ENCODE measurements at places on chromosomes 16 and 17.

- peak; percentile 12 for DNase-seq
These were observed 151.1 kb downstream of the SDK2 start for GRCh38 chr17:73492821-73493814.

DNA sequence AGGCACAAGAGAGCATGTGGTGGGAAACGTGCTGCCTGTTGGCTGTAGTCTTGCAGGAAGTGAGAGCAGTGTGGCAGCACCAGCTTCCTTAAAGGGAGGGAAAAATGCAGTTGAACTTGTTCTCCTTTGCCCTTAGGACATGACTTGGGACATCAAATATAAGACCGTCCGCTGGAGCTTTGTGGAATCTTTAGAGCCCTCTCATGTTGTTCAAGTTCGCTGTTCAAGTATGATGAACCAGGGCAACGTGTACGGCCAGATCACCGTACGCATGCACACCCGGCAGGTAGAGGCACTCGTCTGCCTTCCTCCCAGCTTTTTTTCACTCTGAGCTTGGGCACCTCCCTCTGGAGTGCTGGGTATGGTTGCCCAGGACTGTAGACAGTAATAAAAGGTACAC lies 23.3 kb downstream of the GPR179 start:
- no peak for DNase-seq

- DNase-seq = no peak
These were observed 147.8 kb downstream of the MSI2 start for GRCh38 chr17:57404073-57404472.

DNA sequence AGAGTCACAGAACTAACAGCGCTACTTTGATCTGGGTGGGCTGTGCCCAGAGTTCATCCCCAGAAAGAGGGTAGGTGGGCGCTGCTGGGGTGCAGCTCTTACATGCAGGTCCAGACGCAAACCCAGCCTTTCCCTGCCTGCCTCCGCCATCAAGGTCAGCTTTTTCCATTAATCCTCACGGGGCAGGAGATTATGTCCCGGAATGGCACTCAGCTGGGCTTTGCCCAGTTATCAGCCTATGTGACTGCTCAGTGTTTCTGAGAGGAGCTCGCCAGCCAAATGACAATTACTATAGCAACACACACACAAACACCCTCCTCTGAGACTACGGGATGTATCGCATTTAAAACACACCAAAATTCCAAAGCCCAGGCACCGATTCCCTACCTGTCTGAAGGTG lies 20.1 kb downstream of the GLYR1 start:
- DNase-seq = no peak

- no peak for DNase-seq
These were observed 83.2 kb upstream of the HNF1B start for GRCh38 chr17:37827905-37828650.

DNA sequence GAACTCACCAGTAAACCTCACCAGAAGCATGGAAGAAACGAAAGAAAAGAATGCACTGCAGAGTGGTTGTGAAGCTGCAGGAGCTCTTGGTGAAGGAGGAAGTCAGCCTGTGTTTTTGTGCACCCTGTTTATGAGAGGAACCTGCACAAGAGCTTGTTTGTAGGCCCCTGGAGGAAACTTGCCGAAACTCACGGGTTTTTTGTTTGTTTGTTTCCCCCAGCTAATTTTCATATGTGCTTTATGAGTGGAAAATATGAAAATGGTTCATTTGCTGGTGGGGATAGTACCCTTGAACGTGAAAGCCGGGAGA lies 222.7 kb downstream of the C16orf95 start:
- DNase-seq = no peak

GRCh38 chr17:1186923-1187771 lies 7.4 kb upstream of the ABR start:
- DNase-seq = peak; percentile 81

DNA sequence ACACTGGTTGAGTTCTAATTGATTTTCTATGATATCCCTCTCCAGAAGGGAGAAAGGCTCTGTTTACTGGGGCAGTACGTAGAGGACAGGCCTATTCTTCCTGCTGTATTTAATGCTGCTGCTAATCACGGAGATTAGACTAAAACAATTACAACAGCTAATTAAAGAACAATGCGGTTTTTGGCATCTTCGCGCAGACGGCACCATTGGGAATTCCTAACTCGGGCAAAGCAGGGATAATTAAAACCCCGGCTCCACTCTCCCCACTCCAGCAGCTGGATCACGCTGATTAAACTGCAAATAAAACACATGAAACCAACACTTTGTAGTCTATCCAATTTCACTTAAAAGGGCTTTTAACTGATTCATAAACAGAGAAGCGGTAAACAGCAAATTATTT lies 147.6 kb downstream of the XYLT1 start:
- no peak for DNase-seq

GRCh38 chr17:54466875-54467274 lies 433.8 kb upstream of the TOM1L1 start:
- DNase-seq = no peak

- DNase-seq = no peak
These were observed 268.0 kb upstream of the IRX3 start for GRCh38 chr16:54554581-54554980.

DNA sequence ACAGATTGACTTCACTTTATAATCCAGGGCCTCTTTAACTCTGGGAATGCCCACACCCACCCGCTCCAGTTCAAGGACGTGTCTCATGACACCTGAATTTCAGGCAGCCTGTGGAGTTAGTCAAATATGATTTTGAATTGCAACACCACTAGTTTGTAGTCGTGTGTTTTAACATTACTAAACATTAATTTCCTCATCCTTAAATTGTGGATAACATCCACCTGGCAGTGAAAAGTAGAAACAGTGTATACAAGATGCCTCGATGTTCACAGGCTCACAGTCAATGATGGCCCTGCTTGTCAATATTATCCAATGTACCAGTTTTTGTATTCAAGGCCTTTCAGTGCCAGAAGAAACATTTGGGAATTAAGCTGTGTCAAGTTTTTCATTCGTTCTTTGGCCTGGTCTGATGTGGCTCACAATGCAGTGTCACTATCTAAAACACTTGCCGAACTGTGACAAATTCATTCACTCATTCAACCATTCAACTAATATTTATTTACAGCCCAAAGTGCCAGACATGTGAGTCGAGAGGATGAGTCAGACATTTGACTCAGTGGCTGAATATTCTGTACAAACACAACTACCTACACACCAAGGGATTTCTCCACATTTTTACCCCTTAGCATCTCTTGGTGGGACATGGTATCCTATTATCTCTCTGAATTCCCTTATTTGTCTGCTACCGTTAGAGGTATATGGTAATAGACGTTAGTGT lies 1.4 kb downstream of the MEIOB start:
- DNase-seq = peak; percentile 81

- DNase-seq = peak; percentile 24
These were observed 6.2 kb upstream of the KANSL1 start for GRCh38 chr17:46199379-46199778.

DNA sequence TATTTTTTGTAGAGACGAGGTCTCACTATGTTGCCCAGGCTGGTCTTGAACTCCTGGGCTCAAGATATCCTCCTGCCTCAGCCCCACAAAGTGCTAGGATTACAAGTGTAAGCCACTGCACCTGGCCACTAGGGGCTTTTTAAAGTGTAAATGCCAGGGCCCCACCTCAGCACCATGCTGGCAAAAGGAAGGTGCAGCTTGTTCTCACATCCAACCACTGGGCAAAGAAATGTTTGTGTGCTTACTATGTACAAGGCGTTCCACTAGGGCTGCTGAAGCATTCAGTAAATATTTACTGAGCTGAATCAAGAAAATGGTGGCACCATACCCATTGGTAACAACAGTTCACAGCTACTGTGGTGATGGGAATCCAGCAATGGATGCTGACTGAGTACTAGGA lies 22.6 kb downstream of the COG1 start:
- DNase-seq = no peak

- no peak for DNase-seq
These were observed 92.6 kb downstream of the CACNG3 start for GRCh38 chr16:24348545-24349290.

DNA sequence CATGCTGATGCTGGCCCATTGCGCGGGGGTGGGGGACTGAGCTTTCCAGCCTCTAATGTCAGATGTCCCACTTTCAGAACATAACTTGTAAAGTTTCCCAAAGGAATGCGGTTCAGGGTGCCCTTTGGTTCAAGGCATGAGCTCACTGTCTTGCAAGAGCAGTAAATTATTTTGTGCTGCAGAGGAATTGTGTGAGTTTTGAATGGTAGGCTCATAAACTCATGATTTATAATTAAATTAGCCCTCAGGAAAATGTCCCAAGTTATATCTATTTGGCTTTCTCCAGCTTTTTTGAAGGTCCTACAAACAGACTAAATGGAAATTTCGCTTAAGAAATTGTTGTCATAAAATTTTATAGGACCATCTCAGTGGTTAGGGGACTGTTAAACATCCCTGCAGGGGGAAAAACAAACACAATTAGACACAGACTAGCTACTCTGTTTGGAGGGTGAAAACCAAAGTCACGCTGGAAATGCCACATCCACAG lies 321.8 kb downstream of the HS3ST3B1 start:
- peak; percentile 26 for DNase-seq

DNA sequence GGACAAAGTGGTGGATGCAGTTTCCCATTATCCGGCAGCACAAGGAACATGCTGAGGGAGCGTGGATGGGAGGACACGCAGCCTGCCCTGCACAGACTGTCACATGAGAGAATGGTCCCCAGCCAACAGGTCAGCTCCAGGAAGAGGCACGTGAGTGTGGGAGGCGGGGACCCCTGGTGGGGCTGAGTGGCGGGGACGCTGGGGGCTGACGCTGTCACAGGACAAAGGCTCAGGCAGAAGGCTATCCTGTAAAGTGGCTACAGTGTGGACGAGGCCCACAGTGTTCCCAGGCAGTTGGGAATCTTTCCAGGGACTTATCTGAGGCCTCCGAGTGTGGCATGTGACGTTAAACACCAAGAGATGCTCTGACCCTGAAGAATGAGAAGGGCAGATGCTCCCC lies 30.4 kb downstream of the MBTPS1 start:
- no peak for DNase-seq

DNA sequence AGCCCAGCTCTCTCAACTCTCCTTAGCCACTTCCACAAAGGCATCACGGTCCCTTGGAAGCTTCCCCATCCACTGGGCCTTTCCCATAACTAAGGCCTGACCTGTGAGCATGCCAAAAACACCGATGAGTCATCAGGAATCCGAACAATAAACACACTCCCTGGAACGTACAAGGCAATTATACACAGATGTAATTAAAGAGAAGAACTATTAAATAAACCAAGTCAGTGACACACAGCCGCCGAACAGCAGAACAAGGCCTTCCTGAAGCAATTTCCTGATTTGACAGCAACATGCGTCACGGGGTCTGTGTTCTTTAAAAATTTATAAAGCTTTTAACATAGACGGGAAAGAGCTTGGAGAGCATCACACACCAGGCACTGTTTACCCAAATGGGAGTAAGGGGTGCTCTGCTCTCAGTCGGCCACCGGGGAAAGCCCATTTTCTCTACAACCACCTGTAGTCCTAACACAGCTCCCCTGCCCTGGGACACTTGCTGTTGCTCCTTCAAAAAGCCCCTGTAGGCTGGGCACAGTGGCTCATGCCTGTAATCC lies 29.4 kb downstream of the COG7 start:
- DNase-seq = peak; percentile 95

DNA sequence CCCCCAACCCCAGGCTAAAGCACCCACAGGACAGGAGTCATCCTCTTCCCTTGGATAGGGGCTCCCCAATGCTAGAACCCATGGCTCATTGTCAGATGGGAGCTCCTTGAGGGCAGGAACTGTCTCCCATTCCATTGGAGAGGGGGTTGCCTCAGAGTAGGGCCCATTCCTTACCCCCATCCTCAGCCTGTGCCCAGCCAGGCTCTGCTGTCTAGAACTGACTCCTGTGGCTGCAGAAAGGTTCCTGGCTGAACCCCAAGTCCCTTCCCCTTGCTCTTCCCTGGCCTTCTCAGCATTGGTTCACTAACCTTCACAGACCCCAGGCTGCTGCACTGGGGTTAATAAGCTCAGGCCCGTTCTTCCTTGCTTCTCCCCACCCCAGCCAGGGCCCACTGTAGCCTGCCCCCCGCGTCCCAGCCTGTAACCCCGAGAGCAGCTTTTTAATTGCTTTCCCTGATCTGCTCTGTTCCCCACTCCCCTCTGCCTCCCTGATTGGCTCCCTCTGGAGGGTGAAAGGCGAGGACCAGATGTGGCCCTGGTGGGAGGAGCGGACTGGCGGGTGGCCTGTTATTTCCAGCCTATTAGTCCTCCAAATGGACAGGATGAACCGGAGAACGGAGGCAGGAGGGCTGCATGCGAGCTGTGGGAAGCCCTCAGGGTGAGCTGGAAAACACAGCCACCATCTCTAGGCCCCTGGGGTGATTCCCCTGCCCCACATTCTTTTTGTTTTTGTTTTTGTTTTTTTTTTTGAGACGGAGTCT lies 6.0 kb upstream of the GFAP start:
- no peak for DNase-seq

DNA sequence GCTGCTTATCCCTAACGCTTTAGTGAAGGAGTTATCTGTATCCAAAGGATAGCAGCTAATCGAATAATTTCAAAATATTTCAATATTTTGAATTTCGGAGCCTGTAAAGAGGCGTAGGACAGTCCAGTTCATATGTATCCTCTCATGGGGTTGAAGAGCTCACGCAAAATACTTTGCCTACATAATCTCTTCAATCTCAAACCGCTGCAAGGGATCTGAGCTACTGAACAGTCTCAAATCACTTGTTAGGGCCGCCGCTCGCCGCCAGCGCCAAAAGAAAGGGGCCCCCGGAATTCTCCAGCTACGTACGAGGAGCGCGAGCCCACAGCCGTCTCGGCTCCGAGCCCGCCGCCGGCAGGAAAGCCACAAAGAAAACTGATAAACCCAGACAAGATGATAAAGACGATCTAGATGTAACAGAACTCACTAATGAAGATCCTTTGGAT lies 601 bp upstream of the RFWD3 start:
- DNase-seq = peak; percentile 40

GRCh38 chr17:80719449-80719848 lies 174.8 kb downstream of the RPTOR start:
- no peak for DNase-seq

DNA sequence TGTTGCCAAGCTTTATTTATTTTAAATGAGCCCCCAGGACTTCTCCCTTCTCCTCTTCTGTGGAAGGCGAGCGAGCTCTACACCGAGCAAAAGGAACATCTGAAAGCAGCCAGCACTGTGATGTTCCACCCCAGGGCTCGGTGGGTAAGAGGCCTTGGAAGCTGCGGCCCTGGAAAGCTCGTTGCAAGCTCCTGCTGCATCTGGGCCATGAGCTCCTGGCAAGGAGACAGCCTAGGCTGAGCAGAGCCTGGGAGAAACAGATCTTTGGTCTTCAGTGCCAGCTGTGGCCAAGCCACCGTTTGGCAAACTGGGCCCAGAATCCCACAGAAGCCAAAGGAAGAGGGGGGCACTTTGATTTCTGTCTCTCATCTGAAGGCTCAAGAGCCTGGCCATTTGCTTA lies 114.1 kb downstream of the ENGASE start:
- no peak for DNase-seq

DNA sequence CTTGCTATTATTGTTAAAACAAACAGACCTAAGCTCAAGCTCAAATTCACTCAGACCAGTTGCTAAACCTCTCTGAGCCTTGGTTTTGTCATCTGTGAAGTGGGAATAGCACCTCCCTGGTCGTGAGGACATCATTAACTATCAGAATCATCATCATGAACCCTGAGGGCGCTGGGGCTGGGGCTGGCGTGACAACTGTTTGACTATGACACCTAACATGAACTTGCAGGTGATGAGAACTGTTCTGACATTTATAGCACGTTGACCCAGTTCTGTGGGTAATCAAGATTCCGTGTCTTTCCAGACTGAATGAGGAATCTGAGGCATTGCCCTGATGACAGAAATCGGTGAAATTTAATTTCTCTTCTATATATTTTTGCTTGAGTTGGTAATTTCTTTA lies 71.3 kb upstream of the CDH5 start:
- DNase-seq = no peak

Measured in fibroblast of skin of right biceps (primary cell).